ENCODE measurements at places on chromosomes 16 and 17.
A peak's percentile ranks its signal among the peaks of the same experiment; 100 is the strongest.

DNA sequence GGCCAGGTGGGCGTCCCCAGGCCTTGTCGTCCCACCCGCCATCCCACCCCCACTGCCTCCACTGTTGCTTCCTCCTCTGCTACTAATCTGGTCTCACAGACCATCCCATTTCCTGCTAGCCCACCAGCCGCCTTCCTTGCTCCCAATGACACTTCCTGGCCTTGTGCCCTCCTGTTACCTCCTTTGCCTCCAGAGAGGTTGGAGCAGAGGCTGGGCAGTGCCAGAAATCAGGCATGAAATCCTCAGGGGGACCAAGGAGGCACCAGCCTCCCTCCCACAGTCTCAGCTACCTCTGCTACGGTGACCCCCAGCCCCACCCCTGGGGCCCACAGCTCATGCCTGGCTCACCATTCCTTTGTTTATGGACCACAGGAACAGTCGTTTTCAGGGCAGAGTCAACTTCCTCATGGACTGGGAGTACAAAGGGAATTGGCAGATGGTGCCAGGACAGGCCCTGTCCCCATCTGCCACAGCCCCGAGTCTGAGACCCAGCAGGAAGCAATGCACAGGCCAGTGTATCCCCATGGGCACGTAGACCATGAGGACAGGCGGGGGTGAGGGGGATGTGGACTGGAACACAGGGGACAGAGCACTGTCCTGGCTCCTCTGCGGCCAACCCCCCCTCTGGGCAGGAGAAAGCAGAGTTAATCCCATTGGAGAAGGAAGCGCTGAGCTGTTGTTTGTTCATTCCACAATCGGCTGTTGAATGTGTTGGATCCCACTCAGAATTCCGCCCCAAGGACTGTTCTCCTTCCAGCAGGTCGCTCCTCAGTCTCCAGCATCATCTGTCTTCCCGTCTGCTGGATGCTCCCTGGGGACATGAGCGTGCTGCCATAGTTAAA is 2.2 kb upstream of the CDH5 start:
- DNase-seq: peak; percentile 42

DNA sequence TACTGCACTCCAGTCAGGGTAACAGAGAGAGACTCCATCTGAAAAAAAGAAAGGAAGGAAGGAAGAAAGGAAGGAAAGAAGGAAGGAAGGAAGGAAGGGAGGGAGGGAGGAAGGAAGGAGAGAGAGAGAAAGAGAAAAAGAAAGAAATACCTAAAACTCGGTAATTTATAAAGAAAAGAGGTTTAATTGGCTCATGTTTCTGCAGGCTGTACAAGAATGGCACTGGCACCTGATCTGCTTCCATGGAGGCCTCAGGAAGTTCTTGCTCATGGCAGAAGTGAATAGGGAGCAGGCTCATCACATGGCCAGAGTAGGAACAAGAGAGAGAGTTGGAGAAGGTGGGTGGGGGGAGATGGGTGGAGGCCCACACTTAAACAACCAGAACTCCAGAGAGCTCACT is 215.2 kb upstream of the IRX3 start:
- no peak for DNase-seq

- peak; percentile 49 for DNase-seq
Measured at GRCh38 chr16:57609541-57610401, 18.7 kb upstream of the ADGRG1 start.

GRCh38 chr17:31525801-31526549 is 134.5 kb downstream of the RAB11FIP4 start:
- DNase-seq: peak; percentile 45

GRCh38 chr17:21298983-21299519 is 14.5 kb downstream of the MAP2K3 start:
- no peak for DNase-seq

All from DMS53 (cell line).